ENCODE measurements at places on chromosomes 1 and 21.

GRCh38 chr1:95196017-95196416 lies 38.0 kb upstream of the RWDD3 start:
- DNase-seq = no peak

DNA sequence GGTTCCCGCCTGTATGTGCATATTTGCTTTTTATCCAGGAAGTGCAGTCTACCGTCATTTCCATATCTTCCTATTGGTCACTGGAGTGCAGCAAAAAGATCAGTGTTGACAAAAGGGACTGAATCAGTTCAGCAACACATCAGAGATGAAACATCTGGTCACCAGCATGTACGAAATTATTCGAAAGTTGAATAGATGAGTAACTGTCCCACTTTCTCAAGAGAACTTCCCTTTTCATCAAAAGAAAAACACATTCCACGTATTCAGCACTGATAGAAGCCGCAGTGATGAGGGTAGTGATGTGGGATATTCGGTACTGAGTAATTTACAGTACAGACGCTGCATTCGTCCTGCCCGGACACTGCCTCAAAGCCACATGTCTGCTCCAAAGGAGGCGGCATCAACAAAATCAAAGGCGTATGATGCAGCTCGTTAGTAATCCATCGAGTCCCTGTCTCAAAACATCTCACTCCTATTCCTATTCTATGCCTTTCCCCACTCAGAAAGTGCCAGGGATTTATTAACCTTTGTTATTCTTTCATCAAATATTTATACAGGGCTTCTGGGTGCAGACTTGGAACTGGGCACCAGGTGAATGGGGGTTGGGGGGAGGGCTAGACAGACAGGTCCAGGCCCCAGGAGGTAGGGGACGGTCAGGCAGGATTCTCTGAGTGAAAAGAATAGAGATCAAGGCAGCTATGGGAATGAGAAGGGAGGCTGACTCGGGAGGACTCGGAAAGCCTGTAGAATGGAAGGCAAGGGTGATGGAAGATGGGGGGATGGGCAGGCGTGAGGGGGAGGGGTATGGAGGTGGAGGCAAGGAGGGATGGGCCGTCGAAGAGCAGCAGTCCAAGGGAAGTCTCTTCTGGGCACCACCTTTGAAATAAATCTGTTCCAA lies 79.5 kb upstream of the SLC45A1 start:
- DNase-seq = no peak

- DNase-seq = peak; percentile 51
Measured at GRCh38 chr1:15412175-15412800, 2.6 kb downstream of the EFHD2 start.

DNA sequence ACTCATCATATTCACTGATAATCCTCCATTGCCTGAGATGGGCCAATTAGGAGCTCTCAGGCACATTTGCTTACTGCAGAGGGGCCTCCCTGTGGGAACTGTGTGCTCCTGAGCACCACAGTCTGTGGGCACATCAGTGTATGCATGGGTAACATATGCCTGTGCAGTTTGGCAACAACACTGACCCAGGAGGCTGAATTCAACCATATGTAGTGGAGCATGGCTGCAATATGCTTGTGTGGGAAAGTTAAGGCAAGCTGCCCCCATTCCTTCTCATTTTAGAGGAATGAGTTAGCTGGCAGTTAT lies 11.8 kb upstream of the FMOD start:
- no peak for DNase-seq

DNA sequence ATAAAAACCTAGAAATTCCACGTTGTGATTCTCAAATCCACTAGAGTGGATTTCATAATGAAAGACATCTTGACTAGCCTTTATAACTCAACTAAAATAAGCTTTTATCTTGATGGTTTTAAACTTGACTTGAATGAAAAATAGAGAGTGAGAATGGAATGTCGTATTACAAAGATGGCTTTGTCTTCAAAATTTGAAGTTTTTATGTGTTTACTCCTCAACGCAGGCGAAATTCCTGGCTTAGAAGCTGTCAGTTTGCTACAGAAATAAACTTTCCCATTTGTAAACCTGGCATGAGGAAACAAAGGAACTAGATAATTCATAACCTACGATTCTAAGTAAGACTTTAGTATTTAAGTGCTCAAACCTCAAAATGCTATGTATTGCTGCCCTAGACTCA lies 90.0 kb upstream of the KRTAP19-8 start:
- DNase-seq = no peak

- DNase-seq = no peak
Measured at GRCh38 chr1:44270686-44271628, 57.7 kb downstream of the DMAP1 start.

- DNase-seq = no peak
Measured at GRCh38 chr1:56278061-56278460, 301.3 kb downstream of the PLPP3 start.

DNA sequence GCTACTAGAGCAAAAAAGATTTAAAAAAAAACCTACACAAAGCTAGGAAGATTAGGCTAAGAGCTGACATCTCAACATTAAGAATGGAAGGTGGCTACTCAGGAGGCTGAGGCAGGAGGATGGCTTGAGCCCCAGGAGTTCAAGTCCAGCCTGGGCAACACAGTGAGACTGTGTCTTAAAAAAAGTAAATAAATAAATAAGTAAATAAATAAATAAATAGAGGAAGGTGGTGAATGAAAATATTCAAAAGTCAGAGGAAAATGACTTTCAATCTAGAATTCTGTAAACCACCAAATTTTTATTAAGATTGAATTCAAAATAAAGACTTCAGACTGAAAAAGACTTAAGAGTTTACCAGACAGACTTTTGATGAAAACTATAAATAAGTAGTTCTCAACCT lies 50.9 kb upstream of the TMPRSS2 start:
- DNase-seq = no peak

- DNase-seq = peak; percentile 46
Measured at GRCh38 chr1:114342376-114342775, 168.6 kb downstream of the TRIM33 start.

DNA sequence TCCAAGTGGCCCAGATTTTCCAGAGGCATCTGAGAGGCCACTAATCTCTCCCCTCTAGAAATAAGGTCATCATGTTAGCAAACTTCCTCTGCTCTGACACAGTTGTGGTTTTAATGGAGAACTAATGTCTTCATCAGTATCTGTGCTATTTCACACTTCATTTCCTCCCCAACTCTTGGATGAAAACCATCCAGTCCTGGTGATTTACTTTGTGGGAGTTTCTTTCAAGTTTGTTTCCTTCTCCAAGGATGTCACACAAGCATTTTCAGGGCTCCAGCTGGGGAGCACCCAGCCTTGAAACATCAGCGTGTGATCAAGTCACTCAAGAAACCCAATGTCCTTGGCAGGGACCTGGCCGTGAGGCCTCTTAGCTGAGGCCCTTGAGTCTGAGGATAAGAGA lies 38.8 kb downstream of the TBX15 start:
- DNase-seq = no peak

- peak; percentile 64 for DNase-seq
Measured at GRCh38 chr1:181324797-181325616, 158.3 kb upstream of the CACNA1E start.

DNA sequence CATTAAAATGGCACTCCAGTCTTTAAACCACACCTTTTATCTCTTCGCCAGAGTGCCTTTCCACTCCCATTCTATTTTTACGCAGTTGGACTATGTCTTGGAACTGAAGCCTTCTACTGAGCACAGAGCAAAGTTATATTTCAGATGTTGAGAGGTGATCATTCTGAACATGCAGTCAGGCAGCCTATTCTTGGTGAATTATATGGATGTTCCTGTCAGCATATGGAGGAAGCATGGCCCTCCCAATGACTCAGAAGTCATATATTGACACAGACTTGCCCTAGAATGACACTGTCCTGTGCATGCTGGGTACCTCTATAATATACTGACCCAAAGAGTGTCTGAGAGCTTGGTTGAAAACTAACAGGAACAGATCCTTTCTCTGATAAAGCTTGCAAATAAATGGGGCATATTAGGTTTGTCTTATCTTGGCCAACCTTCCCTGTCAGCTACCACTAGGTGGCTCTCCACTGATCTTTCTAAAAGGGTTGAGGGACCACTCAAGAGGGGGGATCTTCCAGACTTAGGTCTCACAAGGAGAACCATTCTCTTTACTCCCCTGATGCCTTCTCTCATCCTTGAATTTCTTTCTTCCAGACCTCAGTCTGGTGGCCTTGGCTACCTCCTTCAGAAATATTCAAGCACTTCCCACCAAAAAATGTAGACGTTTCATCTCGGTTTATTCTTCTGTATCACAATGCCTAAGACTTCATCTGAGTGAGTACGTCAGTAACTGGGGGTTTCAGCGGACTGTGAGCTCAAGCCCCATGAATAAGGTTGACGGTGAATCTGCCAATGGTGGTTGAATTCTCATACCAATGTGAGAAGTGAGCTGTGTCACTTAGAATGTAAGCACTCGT lies 11.8 kb upstream of the ALG14 start:
- DNase-seq = no peak

DNA sequence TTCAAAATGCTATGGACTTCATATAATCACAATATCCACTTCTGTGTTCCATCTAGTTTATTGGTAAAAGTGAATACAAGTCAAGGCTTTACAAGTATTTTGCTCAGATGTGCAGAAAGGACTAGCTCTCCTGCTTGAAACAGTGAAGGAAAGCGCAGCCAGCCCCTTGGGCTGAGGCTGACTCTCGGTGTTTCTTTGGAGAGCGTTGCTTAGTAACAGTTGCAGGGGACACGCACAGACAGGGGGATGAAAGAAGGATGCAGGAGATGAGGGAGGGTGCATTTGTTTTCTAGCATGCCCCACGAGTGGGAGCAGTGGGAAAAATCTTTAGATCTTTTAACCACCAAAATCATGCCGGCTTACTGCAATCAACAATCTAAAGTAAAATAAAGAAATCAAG lies 9.1 kb downstream of the PYCR2 start:
- no peak for DNase-seq

GRCh38 chr1:177273141-177273540 lies 102.4 kb downstream of the BRINP2 start:
- no peak for DNase-seq

- no peak for DNase-seq
Measured at GRCh38 chr1:19475296-19475695, 10.0 kb downstream of the CAPZB start.

DNA sequence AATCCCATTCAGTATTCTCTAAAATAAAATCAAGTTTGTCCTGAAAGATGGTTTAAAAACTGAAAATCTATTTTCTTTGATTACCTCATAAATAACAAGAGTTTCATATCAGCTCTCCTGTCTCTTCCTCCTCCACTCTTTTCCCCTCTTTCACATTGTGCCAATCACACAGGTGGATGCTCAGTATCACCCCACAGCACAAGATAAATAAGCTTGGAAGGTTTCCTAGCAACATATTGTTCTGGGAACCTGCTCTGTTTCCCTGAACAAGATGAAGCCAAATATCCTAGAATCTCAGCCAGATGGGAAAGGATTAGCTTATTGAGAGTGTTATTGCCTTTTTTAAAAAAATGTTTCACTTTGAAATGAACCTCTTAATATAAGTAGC lies 45.7 kb upstream of the CACYBP start:
- DNase-seq = no peak

DNA sequence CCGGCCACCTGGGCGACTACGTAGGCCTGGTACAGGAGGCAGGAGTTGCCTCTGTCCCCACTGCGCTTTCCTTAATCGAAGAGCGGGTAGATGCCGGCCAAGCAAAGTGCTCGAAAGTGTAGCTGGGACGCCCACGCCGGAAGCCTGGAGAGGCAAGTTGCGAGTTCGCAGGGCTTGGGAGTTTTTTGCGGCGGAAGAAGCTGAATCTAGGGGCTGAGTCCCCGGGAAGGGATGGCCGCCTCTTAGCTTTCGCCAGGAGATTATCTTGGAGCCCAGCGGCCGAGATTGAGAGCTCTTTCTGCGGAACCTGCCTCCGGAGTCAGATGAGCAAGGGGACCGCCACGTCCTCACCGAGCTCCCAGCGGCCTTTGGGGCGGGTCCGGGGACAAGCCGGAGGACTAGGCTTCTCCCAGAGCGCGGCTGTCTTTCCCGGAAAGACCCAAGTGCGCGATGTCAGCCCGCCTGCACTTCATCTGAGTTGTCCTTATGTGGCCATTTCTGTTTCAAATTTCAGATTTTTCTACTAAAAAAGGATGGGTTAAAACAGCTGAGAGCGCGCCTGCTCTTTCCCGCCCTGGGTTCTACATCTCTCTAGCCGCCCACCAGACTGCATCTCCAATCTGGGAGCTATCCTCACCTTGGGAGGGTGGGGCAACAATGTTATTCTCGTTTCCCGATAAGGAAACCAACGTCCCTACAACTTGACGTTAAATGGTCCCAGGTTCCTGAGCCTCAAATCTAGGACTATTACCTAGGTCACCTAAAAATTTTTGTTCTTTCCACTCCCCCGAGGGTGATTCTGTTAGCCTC lies 12.4 kb upstream of the TBX15 start:
- DNase-seq = no peak

DNA sequence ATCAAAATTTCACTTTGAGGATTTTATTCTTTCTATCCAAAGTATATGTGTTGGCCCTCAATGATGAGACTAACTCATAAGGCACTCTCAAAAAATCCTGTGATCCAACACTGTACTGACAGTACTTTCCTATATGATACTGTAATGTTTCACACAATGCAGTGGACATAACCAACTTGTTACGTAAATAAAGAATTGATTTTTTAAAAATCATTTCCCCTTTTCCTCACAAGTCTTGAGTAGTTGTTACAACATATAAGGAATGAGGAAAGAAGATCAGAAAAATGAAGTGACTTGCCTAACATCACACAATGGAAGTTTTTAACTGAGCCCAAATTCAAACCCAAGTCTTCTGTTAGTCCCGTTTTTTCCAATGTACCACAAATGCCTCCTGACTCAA lies 17.2 kb downstream of the PTP4A2 start:
- no peak for DNase-seq

DNA sequence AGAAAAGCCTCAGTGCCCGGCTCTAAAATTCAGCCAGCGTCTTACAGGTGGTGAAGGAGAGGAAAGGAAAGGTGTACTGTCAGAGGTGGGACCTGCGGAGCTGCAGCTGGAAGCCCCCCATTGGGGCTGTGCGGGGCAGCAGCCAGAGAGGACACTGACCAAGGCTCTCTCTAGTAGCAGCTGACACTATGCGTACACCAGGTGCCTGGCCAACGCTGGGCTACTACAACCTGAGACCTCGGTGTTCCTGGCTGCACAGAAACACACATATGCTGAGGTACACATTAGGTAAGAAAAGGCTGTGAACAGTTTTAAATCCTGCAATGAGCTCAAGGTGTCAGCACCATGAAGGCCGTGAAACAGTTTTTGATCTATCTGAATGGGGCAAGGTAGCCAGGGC lies 55.5 kb upstream of the EDN2 start:
- DNase-seq = no peak

DNA sequence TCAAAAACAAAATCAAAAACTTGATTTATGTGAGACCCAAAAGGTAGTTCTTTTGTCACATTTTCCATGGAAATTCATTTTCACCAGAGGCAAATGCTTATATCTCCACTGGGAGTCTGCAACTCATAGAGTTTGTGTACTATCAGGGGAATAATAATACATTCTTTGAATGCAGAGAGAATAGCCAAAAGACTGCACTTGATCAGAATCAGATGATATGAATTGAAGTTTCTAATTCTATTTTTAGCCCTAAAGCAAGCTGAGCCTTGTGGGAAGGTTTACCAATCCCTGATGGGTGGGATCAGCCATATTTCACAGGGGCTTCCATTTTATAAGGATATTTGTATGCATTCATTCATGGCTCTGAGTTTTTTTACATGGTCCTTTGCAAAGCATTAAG lies 49.6 kb downstream of the TSEN15 start:
- no peak for DNase-seq

Measured in activated CD8-positive, alpha-beta memory T cell treated with anti-CD3 and anti-CD28 coated beads, Interleukin-2, amount 50 U/mL, for 4 hours (primary cell).